ENCODE measurements at places on chromosomes 6 and 20.

DNA sequence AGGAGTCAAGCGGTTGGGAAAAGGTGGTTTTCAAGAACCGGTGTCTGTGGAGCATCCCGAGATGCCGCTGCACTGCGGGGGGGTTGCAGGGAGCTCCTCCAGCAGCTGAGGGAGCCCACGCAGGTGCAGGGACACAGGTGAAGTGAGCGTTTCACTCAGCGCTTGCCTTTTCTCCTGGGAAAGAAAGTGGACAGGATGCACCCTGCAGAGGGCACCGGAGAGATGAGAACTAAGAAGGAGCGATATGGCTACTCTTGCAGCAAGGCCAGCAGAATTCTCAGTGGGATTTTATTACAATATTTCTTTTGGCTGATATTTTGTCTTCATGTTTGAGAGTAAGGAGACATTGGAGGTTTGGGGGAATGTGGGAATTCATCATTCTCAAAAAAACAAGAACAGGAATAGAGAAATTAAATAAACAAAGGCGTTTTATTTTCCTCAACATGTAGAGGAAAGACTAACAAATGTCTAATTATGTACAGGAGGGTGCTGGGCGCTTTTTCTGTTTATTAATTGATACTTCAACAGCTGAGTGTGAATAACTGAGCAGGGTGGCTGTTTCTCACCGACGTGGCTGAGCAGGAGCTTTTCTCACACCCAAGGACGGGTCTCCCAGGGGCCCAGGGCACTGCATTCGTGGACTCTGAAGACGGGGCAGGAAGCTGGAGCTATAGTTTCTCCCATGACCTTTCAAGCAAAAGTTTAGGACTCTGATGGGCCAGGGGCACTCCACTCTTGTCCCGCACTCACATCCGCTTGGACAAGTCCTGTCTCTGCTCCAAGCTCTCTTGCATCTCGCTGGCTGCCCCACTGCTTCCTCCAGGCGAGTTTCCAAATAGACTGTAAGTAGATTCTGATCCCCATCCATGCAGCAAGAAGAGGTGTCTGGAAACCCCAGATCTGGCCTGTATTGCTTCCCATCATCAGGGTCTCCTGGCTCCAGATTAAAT lies 176.1 kb downstream of the SMOC2 start:
- DNase-seq = no peak

DNA sequence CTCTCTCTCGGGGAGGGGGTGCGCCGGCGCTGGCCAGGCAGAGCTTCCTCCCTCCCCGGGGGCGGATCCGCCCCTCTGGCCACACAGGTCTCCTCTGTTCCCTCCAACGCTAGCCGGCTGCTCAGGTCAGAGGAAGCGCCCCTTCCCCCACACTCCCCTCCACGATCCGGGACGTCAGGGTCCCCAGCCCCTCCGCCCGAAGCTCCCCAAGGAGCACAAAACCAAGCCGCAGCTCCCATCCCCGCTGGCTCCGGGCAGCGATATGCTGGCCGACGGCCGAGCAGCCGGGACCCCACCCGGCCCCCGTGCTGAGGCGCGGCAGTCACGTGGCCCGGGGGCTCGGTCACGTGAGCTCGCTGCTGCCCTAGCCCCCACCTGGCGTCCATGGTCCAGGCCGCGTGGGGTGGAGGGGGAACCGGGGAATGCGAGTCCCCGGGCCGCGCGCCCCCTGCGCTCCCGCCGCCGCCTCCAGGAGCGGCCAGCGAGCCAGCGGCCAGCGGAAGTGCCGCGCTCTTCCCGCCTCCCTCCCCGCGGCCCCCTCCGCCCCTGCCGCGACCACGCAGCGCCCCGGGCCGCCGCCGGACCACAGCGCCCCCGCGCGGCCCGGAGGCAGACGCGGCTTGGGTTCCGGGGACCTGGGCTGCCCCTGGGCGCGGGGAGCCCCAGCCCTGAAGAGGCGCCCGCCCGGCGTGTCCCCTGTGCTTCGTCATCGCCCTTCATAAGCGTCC lies at the start of gene SLC35B2:
TSS of gene SLC35B2 (minus strand) at position 504 of the 728 bp plus-strand sequence. CDS start at position 386, 118 bp downstream.
- DNase-seq = peak; percentile 81

DNA sequence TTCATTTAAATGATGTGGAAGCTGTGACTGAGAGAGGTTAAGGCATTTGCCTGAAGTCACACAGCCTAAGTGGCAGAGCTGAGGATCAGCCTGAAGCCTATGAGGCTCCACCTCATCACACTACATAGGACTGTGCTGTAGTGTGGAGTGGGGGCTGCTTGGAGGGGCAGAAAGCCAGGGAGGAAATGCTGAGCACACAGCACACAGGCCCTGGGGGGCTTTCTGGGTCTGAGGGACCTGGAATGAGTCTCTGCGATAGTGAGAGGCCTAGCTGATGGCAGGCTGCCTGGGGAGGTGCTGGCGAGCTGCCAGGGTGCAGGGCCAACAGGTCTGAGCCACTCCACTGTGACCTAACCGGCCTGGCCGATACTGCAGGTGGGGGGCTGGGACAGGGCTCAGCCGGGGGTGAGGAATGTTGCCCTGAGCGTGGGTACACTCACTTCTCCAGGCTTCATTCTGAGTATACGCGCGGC lies 2.2 kb upstream of the ARHGAP40 start:
- no peak for DNase-seq

- peak; percentile 85 for DNase-seq
Measured at GRCh38 chr6:31058128-31058894, 48.0 kb downstream of the MUC22 start.

- DNase-seq = no peak
Measured at GRCh38 chr6:73943411-73943810, 247.4 kb downstream of the CD109 start.

DNA sequence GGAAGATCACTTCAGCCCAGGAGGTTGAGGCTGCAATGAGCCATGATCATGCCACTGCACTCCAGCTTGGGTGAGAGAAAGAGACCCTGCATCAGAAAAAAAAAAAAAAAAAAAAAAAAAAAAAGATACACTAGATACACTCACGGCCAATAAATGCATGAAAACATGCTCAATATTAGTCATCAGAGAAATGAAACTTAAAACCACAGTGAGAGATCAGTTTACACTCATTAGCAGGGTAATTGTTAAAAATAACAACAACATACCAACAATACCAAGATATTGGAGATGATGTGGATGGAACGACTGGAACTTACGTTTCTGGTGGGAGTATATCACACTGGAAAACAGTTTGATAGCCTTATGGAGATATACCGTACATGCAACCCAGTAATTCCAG lies 29.9 kb downstream of the HS3ST5 start:
- no peak for DNase-seq

DNA sequence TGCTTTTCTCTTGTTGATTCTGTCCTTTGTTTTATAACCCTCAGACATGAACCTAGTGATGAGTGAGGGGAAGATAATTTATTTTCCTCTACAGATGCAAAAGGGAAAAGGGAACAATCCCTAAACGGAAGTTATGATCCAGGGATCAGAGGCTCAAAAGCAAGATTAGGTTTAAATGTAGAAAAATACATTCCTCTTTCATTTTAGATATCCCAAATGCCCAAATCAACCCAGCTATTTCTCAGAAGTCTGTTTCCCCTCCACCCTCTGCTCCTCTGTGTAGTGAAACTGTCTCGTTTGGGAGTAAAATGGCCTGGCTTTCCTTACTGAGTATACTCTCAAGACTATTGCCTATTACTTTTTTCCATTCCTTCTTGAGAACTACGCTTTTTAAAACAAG lies 97.1 kb downstream of the PRL start:
- DNase-seq = no peak

GRCh38 chr6:85143676-85144075 lies 306.2 kb upstream of the NT5E start:
- DNase-seq = no peak

- no peak for DNase-seq
Measured at GRCh38 chr6:51625566-51625965, 461.8 kb downstream of the PKHD1 start.
